ENCODE measurements at places on chromosomes 6 and 20.

GRCh38 chr6:32369660-32370059 is 2.0 kb downstream of the TSBP1 start:
- DNase-seq = no peak

GRCh38 chr6:22747571-22747970 is 178.2 kb downstream of the HDGFL1 start:
- no peak for DNase-seq

DNA sequence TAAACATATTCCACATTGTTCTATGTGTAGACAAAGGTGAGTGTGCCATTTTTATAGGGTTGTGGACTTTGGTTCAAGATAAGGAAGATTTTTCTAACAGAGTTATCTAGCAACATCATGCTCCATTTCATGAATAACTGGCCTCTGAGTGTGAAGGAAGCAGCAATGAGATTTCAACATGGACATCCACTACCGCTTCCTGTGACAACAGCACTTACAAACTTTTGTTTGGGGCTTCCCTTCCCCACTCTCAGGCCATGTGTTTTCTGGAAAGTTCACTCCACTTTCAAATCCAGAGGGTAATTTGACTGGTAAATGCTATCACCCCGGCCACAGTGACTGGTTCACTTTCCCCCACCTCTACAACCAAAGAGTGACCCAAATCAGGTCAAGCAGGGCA is 38.1 kb upstream of the PROKR2 start:
- DNase-seq = no peak

- no peak for DNase-seq
Measured at GRCh38 chr20:36474563-36474962, 66.8 kb upstream of the MYL9 start.

- no peak for DNase-seq
Measured at GRCh38 chr20:20847814-20848213, 135.4 kb upstream of the RALGAPA2 start.

DNA sequence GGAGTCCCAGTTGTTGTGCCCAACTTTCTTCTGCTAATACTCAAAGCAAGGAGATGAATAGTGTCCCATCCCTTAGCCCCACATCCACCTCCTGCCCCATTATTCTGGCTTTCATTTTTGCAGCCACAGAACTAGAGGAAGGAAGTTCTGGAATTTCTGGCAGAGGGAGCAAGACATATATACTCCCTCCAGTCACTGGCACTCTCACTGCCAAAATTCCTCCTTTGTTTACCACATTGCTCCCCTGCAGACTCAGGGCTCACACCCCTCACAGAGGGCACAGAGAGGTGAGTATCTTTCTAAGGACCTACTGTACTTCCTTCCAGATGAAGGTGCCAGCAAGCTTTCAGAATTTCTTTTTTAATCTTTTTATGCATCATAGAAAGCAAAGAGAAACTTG is 168.0 kb upstream of the ID4 start:
- no peak for DNase-seq

DNA sequence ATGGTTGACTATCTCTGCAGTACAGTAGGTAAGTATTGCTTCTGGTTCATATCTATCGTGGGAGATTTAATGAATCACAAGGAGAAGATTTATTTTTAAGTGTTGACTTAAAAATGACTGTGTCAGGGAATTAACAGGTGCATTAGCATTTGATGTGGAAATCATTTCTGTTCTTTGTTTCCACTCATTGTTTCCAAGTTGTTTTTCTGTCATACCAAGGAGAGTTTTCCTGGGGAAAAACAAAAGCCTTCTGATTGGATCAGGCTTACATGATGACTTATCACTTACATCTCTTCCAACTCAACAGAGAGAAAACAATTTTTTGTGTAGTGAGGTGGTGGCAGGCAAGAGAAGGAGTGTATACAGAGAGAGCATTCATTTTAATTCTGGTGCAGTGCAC is 686.4 kb downstream of the HTR1B start:
- DNase-seq = no peak

Measured in NCI-H1048 (cell line).